ENCODE measurements at places on chromosomes 2 and 18.

- DNase-seq = no peak
Observed at GRCh38 chr18:32769071-32769585, 3.7 kb downstream of the KLHL14 start.

DNA sequence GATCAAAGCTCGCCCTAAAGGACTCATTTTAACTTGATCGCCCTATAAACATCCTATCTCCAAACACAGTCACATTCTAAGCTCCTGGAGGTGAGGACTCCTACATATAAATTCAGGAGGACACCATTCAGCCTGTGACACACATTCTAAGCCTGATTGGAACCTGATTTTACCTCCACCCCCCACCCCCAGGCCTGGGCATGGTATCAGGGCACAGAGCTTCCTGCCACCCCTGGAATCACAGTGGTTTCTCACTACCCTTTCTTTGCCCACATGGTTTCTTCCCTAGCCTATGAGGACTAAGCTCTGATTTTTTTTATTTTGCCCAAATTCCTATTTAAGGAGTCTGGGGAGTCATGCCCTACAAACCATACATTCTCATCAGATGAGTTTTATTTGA is 428.1 kb upstream of the ID2 start:
- DNase-seq = no peak

- no peak for DNase-seq
Observed at GRCh38 chr2:100067784-100068183, 74.6 kb downstream of the AFF3 start.

- no peak for DNase-seq
Observed at GRCh38 chr18:74172697-74173433, 24.5 kb downstream of the TIMM21 start.

DNA sequence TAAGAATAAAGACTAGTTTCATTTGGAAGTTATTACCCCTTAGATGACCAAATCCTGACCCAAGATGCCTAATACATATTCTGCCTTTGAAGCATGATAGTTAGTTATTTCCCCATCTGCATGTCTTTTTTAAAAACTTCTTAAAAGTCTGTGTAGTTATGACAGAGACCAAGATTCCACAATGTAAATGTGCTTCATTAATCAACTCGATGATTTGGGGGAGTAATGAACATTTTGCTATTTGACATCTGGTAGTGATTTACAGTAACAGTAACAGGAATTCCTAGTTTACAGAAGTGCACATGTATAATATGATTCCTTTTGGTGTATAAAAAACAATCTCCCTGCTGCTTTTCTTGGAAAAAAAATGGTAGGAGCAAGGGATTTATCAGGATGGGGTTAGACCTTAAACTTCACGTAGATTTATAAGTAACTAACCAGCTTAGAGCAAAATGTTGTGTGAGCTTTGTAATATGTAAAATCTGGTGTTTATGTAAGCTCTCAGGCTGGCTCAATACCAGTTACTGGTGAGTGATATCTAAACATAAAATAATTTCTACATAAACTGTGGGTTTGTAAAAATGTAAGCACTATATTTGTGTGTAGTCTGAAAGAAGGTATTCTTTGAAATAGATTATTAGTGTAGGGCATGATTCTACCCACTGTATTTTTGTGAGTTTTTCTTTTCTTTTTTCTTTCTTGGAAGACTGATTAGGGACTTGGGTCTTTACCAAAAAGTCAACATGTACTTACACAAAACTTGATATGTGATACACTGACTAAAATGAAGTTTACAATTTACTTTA is 641.6 kb downstream of the EPHA4 start:
- no peak for DNase-seq

DNA sequence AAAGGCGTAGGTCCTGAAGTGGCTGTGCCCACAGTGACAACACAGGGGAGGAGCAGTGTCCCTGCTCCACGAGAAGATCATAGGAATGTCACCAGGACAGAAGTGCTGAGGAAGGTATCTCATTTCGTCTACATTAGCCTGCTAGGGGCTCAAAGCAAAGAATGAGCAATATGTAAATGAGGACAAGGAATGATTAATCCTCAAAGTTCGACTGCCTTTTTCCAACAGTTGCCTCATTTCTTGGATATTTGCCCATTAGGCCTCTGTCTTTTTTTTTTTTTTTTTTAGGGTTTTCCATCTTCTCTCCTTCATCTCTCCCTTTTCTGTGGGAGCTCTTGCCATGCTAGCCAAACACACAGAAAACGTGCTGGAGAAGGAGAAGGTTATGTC is 105.2 kb upstream of the ARHGAP28 start:
- DNase-seq = no peak

- no peak for DNase-seq
Observed at GRCh38 chr2:102256276-102256675, 55.1 kb upstream of the IL1RL1 start.

GRCh38 chr2:234913208-234913626 is 38.6 kb upstream of the SH3BP4 start:
- DNase-seq = no peak

- no peak for DNase-seq
Observed at GRCh38 chr2:127093648-127094210, 13.2 kb downstream of the BIN1 start.

GRCh38 chr2:64952096-64952495 is 37.1 kb upstream of the SLC1A4 start:
- DNase-seq = no peak

DNA sequence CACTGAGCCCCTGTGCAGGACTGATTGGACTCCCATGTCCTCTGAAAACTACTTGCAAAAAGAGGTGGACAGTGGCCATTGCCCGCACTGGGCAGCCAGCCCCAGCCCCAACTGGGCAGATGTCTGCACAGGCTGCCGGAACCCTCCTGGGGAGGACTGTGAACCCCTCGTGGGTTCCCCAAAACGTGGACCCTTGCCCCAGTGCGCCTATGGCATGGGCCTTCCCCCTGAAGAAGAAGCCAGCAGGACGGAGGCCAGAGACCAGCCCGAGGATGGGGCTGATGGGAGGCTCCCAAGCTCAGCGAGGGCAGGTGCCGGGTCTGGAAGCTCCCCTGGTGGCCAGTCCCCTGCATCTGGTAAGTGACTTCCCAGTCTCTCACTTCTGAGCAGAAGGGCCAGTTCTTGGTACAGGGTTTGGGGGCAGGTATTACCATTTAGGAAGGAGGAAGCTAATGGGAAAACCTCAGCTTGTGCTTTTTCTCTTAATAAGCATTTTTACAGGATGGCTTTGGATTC is 44.1 kb downstream of the TNFRSF11A start:
- no peak for DNase-seq

- DNase-seq = no peak
Observed at GRCh38 chr2:157259960-157260359, 2.5 kb downstream of the GALNT5 start.

DNA sequence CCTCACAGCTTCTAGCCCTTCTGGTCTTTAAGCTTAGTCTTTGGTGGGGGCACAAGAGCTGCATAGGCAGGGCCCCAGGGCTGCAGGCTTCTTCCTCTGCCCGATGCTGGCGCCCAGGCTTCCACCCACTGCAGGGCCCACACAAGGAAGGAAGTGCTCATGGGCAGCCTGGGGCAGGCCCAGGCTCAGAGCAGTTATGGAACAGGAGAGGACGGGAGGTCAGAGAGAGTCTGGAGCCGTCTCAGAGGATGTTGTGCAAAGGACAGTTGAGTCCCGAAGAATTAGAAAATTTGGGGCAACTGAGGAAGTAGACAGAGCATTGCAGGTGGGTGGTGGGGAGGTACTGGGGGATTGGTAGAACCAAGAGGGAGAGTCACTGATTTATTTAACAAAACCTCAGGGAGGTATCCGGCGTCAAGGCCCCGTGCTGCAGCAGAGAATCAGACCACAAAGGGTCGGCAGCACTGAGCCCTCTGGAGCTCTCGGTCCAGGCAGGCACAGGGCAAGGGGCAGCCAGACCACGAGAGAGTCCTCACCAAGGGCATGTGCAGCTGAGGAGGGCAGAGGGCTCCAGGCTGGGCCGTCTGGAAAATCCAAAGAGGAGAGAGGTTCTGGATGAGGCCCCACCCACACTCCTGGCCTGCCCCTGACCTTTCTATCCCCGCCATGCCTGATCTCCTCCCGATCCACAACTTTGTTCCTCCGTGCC is 110.8 kb upstream of the GLI2 start:
- no peak for DNase-seq

- no peak for DNase-seq
Observed at GRCh38 chr2:12201369-12201768, 454.9 kb downstream of the LPIN1 start.

DNA sequence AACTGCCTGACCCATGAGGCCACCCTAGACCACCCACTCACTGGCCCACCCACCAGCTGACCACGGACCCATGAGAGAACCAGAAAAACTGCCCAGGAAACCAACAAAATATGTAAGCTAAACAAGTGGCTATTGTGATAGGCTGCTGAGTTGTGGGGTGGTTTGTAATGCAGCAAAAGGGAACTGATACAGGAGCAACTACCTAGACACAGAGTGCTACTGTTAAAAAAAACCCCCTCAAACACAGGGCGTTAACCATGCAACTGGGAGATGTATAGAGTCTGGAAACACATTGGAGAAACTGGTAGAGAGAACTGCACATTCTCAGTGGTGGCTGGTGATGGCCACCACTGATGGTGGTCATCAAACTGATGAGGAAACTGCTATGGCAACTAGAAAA is 206.3 kb upstream of the GYPC start:
- DNase-seq = no peak

DNA sequence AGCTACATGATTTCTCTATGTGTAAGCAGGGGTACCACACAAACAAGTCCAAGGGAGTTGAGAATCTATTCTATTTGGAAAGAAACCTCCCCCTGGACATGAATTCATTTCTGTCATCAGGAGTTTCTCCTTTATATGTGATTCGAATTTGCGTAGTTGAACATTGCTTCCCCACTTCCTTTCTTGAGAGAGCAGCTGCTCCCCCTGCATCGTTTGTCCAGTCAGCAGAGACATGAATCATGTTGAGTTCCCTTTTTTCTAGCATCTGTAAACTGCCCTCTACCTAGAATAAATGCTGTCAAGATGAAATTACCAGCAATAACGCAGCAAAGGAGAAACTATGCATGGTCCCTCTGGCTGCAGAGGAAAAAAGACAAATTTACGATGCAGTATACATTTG is 73.8 kb downstream of the KIF5C start:
- DNase-seq = no peak

DNA sequence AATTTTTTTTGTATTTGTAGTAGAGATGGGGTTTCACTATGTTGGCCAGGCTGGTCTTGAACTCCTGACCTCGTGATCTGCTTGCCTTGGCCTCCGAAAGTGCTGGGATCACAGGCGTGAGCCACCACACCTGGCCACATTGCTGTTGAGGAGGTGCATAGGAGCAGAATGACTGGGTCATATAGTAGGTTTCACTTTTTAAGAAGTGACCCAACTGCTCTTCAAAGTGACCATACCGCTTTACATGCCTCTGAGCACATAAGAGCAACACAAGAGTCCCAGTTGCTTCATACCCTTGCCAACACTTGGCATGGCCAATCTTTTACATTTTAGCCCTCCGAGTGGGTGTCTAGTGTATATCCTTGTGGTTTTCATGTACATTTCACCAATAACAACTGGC is 28.9 kb downstream of the RRM2 start:
- no peak for DNase-seq

DNA sequence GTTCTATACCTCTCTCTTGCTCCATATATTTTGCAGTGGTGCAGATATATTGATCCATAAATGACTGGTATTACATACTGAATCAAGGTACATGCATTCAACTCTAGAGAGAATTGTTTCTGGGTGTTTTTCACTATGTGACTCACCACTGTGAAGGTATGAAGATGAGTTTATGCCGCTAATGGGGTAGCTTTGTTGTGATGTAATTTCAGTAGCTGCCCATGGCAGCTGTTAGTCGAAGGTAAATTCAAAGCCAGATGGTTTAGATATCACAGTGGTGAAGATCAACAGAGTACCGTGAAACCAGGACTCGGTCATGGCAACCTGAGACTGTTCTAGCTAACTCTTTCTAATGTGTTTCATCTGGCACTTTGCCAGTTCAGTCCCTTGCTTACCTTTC is 50.4 kb downstream of the PKP4 start:
- no peak for DNase-seq

DNA sequence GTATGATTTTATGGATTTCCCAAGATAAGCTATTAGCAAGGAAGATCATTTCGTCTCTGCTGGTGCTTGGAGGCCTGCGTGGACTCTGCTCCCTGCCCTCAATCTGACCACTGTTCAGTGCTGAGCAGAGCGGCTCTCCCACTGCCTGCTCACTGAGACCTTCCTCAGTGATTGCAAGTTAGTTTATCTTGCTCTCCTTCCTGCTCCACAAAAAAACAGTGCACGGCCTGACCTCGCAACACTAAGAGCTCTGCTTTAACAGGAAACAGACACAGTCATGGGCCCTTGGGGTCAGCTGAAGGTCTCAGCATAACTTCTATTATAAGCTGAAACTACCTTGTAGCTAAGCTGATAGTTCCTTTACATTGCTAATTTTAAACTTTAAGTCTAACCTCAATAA is 53.1 kb downstream of the PRELID3A start:
- DNase-seq = no peak

GRCh38 chr2:240402566-240403272 is 32.7 kb upstream of the GPC1 start:
- no peak for DNase-seq

GRCh38 chr18:70461323-70462077 is 172.7 kb downstream of the SOCS6 start:
- DNase-seq = no peak

GRCh38 chr2:237563816-237564215 is 2.6 kb upstream of the PRLH start:
- no peak for DNase-seq

GRCh38 chr2:28648147-28648546 is 103.5 kb upstream of the PPP1CB start:
- DNase-seq = no peak

- no peak for DNase-seq
Observed at GRCh38 chr2:31384351-31384750, 30.2 kb downstream of the XDH start.

GRCh38 chr2:239937866-239938640 is 87.1 kb downstream of the NDUFA10 start:
- no peak for DNase-seq
